Cerebellar nuclear complex (tissue), 1 donor: ENCODE measurements at places on chromosomes 13 and 19.

- DNase-seq, result no peak
Observed at GRCh38 chr19:41967054-41967783, 8.1 kb upstream of the RABAC1 start.

- no peak for DNase-seq
Observed at GRCh38 chr19:48628486-48629296, 8.5 kb downstream of the DBP start.

DNA sequence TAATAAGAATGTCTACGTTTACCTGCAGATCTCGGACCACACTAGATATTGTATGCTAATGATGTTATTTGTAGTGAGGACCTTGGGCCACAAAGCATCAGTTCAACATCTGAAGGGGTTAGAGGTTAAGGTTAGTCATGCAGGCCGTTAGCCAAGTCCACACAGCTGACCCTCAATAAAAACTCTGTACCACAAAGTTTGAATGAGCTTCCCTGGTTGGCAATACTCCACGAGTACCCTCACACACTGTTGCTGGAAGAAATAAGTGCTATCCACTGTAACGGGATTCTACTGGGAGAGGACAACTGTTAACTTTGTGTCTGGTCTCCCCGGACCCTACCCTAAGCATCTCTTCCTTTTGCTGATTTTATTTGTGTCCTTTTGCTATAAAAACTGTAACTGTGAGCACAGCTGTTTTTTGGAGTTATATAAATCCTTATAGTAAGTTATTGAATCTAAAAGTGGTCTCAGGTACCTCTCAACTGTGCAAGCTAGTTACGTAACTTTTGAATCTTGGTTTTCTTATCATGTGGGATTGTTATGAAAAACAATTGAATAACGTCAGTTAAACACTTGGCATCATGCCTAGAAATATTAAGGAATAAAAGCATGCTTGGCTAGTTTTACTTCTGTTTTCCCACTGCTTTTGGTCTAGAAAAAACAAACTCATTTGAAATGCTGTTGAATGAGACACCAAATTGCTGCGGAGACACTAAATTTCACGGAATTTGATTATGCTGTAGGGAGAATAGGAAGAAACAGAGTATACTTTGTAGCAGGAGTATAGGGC is 181.5 kb downstream of the DNAJC3 start:
- no peak for DNase-seq

- DNase-seq, result no peak
Observed at GRCh38 chr19:23420824-23421223, 25.6 kb upstream of the ZNF91 start.

DNA sequence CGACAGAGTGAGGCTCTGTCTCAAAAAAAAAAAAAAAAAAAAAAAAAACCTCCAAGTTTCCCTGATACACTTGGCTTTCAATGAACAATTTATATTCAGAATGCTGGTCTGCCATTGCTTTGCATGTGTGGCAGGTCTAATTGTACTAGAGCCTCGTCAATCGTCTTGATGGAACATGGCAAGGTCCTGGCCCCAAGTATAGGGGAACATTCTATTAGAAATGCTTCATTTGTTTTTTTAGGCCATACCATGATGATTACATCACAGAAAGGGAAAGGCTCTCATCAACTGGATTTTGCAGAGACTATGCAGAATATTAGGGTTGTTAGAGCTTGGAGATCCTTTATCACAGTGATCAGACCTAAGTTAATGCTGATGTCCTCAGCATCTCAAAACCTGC is 28.0 kb downstream of the SPRY2 start:
- no peak for DNase-seq

DNA sequence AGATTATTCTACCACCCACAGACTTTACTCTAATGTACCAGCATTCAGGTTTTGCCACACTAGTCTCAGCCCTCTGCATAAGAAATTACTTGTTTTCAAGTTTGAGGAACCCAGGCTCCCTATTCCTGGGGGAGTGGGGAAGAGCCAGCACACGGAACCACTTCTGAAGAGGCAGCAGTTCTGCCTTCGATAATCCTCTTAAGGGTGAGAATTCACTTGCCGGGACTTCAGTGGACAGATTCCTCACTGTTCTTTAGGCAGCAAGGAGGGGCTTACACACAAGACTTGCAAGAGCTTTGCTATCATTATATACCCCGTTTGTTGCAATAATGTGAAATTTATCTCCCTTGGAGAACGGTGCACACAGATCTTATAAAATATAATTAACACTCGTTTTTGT is 133.1 kb downstream of the ABCC4 start:
- DNase-seq, result no peak
